ENCODE measurements at places on chromosomes 5 and 9.

GRCh38 chr9:21761309-21761901 is 41.0 kb upstream of the MTAP start:
- no peak for DNase-seq

GRCh38 chr5:142841511-142842265 is 71.5 kb downstream of the ARHGAP26 start:
- DNase-seq, result no peak

DNA sequence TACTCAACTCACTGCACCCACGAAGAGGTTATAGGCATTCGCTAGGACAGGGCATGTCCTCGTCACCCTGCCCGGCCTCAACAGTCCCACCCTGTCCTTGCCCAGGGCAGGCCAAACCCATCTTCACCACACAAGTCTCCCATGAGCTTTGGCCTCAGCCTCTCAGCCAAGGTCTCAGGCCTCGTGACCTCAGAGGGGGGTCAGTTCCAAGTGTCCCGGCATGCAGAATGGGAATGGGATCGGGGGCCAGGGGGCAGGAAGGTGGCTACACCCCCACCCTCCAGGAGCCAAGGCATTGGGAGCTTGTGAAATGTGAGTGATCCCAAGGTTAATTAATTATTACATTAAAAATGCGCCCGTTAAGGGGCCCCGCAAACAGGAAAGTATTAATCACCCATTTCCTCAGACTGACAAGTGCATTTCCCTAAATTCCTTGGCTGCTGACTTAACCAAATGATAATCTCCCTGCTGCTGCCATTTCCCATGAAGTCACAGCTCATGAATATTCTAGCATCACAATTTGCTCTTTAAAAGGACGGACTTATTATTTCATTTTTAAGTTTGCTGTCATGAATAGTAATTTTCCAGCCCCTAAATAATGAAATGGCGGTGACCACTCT is 8.0 kb upstream of the UBAC1 start:
- DNase-seq, result no peak

DNA sequence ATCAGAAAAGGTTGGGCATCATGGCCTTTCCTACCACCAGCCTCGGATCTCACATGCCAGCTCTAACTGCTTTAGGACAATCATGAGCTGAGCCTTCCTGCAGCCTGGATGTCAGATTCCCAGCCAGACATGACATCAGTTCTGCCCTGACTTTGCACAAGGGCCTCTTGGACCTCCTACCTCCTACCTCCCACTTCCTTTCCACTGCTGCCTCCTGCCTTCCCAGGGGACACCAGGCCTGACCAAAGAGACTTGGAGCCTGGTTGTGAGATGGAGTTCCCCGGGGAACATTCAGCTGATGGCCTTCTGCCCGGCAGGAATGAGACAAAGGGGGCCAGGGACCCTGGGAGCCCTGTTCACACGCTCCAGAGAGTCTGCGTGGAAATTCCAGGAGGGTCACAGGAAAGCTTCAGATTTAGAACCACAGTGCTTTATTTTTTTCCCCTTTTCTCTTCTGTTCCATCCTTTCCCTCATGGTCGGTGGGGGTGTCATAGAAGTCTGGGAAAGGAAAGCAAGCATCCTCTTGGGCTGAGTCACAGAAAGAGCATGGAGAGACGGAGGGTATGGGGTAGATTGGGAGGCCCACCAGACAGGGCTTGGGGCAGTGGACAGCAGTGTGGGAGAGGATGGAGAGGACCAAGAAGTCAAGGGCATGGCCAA is 35.4 kb upstream of the IL17B start:
- no peak for DNase-seq

DNA sequence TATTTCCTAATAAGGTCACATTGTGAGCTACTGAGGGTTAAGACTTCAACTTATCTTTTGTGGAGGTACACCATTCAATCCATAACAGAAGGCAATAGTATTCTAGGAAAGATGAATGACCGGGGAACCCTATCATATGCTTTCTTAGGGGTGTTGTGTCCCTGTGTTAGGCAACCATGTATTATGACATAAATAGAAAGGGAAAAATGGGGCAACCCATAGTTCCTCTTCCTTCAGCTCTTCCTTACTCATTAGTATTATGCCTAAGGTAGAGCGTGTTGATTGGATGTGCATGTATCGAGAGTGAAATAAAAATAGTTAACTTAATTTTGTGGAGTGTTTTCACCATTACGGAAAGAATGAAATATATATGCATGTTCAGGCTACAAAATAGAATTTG is 6.0 kb upstream of the CCNJL start:
- no peak for DNase-seq

- DNase-seq, result no peak
Observed at GRCh38 chr5:171678646-171679045, 107.0 kb upstream of the SMIM23 start.

DNA sequence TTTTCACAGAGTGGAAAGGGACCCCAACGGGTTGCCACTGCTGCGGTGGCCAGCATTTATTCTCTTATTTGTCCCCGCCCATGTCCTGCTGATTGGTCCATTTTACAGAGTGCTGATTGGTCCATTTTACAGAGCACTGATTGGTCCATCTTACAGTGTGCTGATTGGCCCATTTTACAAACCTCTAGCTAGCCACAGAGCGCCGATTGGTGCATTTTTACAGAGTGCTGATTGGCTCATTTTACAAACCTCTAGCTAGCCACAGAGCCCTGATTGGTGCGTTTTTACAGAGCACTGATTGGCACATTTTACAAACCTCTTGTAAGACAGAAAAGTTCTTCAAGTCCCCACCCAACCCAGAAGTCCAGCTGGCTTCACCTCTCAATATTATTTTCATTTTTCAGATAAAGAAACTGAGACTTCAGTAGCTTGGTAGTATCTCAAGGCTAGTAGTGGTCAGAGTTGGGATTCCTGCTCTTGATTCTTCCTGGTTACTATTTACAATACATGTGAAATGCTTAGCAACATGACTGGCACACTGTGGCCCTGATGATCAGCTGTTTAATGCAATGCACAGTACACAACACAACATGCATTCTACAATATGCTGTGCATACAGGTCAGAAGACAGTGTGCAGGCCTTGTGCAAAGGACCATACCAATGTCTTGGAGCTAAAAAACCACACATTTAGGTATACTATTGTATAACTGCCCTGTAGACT is 63.6 kb upstream of the BOD1 start:
- DNase-seq, result no peak

DNA sequence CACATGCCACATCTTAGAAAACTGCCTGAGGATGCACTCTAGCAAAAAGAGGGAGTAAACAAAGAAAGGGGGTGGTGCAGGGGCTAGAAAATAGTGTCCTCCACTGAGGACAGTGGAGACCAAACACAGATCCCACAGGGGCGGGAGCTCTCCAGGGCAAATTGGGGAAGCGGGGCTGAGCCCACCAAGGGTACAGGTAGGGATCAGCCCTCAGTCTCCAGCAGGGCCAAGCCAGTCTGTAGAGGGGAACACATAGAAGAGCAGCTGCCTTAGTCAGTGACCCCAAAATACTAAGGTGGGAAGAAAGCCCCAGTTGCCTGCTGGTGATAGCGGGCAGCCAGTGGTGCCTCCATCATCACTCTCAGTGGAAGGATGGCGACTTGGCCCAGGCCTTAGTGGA is 134.0 kb downstream of the ATPSCKMT start:
- DNase-seq, result no peak

- DNase-seq, result no peak
Observed at GRCh38 chr5:152932621-152933020, 527.5 kb upstream of the NMUR2 start.

GRCh38 chr9:110520120-110520701 is 59.3 kb downstream of the SVEP1 start:
- no peak for DNase-seq

All from T-helper 17 cell (primary cell).